ENCODE measurements at places on chromosomes 6 and 20. TPM values are rescaled to one million over a fixed set of nuclear protein-coding genes. Genes with fewer than 3 reads are reported as not detected.

The SEL1L2 gene
- total RNA-seq, result not detected

The ZSWIM1 gene
- 13.4 TPM for total RNA-seq

The SYNJ2 gene
- total RNA-seq, result 53.5 TPM

The OR10C1 gene
- total RNA-seq, result not detected

The CTCFL gene
- not detected for total RNA-seq

The MARCKS gene
- 242 TPM for total RNA-seq

The SIGLEC1 gene
- total RNA-seq, result 4.6 TPM

GRCh38 chr20:20070871-20071726 is 18.8 kb downstream of the CFAP61 start:
- DNase-seq, result no peak

DNA sequence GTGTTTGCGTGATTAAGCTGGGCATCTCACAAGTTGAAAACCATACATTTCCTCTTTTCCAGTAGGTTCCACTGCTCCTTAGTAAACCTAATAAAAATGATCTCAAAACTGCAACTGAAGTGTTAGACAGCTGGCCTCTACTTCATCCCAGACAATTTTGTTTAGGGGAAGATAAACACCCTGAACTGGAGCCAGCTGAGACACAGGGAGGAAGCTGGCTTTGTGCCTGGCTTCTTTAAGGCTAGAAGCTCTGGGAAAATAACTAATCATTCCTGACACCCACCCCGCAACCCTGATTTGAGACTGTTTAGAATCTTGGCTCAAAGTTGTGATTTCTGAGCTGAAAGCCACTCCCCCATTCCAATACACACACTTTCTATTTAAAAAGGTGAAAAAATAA is 11.6 kb downstream of the PTPRT start:
- no peak for DNase-seq

DNA sequence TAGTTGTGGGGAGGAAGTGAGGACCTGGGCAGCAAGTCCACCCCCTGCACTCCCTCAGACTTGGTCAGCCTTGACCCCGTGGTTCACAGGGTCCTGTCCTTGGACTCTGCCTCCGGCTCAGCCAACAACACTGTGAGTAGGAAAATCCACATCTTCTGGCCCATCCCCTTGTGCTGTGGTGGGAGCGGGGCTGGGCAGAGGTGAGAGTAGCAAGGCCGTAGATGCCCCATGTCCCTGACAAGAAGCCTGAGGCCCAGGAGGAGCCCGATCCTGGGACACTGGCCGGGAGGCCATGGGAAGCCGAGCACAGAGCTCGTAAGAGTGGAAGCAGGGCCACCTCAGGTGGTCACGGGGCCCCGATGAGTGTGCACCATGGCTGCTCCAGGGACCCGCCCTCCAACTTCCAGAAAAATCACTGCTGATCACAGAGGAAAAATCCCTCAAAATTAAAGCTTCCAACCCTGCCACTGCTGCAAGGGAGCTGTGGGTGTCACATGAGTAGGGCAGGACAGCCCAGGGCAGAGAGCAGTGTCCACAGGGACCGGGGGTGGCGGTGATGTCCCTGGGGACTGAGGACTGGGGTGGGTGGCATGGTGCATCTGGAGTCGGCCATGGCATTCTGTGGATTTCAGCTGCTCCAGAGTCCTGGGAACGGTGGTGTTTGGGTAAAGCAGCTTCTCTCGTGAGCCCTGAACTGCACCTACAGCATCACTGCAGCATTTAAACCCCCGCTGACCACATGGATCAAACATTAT is 189.4 kb downstream of the DLL1 start:
- DNase-seq, result no peak

DNA sequence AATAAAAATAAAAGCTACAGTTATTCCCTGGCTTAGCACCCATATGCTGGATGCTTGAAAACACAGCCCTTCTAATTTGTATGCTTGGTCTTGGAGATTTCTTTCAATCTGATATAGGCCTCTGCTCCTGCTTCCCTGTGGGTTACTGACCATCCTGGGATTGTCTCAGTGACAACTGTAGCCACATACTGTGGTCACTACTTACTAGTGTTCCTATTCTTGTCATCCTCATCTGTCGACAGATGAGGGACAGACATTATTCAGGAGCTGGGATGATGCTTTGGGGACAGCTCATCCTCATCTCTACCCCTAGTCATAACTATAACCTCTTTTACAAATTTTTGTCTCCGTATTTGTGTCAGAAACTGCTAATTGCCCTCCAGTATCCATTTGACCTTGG is 388.9 kb upstream of the MAP3K7 start:
- DNase-seq, result no peak

DNA sequence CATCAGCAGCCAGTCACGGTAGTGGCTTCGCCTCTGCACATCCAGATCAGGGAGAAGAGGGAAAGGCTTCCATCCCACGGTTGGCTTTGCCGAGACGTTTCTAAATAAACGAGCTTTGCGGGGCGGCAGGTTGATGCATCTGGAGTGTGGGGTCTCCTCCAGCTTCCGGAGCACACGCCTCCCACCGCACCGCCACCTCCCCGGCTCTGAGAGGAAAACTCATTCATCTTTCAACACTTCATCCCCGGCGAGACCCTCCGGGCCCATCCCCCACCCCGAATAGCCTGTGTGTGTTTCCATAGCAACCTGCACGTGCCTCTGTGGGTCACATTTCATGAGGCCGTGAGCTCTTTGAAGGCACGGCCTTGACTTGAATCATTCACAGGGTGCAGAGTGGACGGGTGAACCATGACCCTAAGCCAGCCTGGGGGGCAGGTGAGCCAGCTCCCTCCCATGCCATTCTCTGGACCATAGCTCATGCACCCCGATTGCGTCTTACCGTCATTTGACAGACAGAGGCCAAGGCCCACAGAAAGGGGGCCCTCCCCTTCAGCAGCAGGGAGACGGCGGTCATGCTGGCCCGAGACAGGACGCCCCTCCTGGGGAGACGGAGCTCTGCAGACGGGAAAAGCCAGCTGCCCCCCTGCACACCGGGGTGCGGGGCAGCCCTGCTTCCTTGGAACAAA is 16.2 kb upstream of the CHRNA4 start:
- no peak for DNase-seq

DNA sequence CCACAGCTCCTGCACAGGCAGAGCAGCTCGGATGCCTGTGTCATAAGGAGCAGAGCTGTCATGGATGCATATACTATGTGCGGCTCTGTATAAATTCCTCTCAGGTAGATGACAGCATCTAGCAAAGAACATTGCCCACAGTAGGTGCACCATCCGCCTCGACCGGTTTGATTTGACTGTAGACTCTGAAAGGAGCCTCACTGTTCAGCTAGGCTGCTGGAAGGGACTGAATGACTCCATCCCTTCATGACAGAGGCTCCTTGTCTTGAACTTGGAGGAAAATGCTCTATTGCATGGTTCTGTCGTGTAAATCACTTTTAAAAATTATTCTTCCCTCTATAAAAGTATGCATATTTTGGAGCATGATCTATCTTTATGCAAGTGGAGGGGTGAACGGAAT is 128.8 kb upstream of the QKI start:
- DNase-seq, result no peak

DNA sequence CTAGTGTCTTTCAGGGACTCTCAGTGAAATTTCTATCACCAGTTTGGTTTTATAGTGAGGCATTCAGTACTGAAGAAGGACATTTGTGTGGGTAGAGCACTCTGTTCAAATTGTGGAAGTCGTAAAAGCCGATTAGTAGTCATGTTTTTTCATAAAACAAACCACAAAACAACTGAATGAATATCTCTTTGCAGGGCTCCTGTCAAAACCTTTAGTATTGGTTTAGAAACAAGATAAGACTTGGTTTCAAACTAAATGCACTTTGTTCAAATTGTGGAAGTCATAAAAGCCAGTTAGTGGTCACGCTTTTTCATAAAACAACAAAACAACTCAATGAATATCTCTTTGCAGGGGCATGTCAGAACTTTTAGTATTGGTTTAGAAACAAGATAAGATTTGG is 23.8 kb downstream of the ADGRF4 start:
- DNase-seq, result no peak

DNA sequence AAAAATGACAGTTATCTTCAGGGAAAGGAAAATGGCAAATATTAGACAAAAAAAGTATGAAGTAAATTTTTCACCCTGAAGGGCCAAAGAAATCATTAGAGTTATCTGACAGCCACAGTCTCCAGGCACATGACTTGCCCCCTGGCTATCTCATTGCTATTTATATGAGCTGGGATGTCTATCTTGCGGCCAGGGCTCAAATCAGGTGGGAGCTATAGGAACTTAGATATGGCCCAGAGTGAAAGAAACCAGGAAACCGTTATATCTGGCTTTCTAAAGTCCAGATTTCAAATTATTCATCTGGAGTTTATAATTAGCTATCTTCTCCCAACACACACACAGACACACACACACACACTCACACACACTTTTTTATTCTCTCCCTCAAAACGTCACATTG is 135.3 kb upstream of the EEF1E1 start:
- DNase-seq, result no peak

GRCh38 chr20:25047766-25048165 is 10.2 kb downstream of the ACSS1 start:
- no peak for DNase-seq

DNA sequence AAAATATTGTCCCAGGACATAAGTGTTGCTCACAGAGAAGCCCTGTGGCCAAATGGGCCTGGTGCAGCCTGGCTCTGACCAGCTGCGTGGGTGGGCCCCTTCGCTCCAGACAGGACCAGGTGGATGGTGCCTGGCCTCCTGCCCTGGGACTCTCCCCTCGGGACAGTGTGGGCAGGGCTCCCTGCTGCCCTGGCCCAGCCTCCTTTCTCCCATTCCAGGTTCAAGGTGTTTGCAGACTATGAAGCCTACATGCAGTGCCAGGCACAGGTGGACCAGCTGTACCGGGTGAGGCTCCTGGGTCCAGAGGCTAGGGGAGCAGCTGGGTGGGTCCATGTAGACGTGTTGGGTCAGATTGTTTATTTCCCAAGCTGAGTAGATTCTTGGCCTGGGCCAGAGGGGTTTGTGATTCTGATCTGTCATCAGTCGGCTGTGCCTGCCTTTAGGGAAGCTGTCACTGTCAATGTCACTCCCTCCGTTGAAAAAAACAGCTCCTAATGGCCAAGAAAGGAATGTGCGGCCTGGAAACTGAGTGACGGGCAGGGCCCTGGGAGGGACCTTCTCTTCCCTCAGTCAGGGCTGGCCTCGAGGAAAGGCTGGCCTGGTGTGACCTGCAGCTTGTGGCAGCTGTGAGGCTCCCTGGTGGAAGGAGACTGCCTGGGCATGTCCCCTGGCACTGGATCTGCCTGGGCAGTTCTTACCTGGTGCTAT is 47.7 kb downstream of the PYGB start:
- no peak for DNase-seq

- DNase-seq, result no peak
Measured at GRCh38 chr6:137210903-137211302, 8.3 kb downstream of the IFNGR1 start.

DNA sequence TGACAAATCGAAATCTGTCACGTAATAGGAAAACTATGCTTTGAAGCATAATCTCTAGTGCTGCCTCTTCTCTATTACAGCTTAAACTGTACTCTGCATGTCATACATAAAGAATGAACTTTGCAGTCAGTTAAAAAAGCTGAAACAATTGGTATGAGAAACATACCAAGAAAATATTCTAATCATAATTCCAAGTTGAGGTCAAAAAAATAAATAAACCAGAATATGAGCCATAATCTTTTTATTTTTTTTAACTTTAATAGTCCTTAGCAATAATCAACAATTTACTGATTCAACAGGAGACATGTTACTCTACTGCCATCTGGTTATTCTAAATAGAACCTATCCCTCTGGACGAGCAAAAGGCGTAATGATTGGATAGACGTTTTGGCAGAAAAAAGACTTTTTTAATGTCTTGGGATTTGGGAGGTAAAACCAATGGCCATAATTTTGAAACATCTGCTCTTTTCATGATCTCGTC is 224.4 kb upstream of the FLRT3 start:
- no peak for DNase-seq

GRCh38 chr6:47344022-47344421 is 34.3 kb upstream of the TNFRSF21 start:
- peak; percentile 41 for DNase-seq

GRCh38 chr20:23079016-23079351 is 7.1 kb downstream of the CD93 start:
- DNase-seq, result no peak

GRCh38 chr6:149716181-149716963 is 1.5 kb downstream of the LATS1 start:
- no peak for DNase-seq
